ENCODE measurements at places on chromosomes 4 and X.

- no peak for DNase-seq
Observed at GRCh38 chr4:177660223-177660622, 218.0 kb upstream of the AGA start.

- no peak for DNase-seq
Observed at GRCh38 chr4:115159141-115159540, 45.7 kb upstream of the NDST4 start.

DNA sequence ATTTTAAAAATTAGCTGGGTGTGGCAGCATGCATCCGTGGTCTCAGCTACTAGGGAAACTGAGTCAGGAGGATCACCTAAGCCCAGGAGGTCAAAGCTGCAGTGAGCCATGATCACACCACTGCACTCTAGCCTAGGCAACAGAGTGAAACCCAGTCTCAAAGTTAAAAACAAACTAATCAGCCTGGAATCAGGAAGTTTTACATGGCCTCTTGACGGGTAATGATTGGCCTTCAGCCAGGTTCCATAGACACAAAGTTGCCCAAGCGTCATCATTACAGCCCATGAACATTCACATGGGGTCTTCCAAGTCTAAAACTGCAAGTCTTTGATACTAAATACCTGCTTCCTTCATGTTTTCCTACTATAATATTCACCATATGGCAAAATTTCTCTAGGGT is 10.0 kb upstream of the RGN start:
- no peak for DNase-seq

- DNase-seq: no peak
Observed at GRCh38 chr4:25928379-25929297, 14.6 kb downstream of the SMIM20 start.

- DNase-seq: no peak
Observed at GRCh38 chr4:172858731-172859230, 309.8 kb upstream of the GALNT7 start.

DNA sequence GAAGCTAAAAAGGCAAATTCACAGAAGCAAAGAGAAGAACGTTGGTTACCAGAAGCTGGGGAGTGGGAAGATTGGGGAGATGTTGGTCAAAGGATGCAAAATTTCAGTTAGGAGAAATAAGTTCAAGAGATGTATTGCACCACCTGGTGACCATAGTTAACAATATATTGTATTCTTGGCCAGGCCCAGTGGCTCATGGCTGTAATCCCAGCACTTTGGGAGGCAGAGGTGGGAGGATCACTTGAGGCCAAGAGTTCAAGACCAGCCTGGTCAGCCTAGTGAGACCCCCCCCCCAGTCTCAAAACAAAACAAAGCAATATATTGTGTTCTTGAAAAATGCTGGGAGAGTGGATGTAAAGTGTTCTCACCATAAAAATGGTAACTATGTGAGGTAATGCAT is 67.9 kb downstream of the TAB3 start:
- no peak for DNase-seq

DNA sequence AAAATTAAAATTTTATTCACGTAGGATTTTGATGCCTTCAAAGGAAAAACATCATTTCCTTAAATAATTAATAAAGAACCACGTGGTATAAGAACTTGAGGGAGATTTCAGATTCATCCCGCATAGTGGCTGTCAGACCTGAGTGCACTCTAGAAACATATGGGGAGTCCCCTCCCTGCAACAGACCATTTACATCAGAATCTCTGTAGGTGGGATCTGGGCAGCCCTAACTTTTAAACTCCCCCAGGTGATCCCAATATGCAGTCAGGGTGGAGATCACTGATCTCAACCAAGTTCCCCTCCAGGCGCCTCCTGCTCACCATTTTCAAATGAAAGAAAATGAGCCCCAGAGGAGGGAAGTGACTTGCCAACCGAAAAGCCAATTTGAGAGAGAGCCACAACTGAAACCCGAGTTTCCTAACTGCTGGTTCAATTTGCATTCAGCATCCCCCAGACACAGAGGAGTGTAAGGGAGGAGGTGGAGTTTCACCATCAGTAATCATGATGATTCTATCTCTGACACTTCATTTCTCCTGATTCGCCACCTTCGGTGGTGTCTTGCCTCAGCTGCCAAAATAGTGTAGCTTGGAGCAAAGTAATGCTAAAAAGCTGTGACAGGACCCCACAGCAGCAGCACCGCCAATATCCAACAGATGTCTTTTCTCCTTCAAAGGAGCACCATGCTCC is 11.4 kb downstream of the RNF150 start:
- no peak for DNase-seq

DNA sequence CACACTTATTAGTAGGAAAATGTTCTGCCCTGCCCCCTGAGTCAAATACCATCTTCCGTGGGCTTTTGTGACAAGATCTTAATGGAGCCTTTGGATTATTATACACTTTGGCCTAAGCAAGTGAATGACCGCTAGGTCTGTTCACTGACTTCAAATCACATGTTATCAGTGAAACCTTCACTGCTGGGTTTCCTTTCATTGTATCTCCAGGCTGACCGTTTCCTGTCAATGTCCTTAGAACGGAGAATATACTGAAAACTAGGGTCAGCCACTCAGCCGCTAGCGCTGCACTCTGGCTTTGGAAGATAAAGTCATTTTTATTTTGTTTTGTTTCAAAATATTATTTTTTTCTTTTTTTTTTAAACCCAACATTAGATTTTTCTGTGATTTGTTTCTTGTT is 107.0 kb upstream of the TLL1 start:
- no peak for DNase-seq

GRCh38 chr4:175306436-175306835 is 388.3 kb downstream of the ADAM29 start:
- DNase-seq: no peak

DNA sequence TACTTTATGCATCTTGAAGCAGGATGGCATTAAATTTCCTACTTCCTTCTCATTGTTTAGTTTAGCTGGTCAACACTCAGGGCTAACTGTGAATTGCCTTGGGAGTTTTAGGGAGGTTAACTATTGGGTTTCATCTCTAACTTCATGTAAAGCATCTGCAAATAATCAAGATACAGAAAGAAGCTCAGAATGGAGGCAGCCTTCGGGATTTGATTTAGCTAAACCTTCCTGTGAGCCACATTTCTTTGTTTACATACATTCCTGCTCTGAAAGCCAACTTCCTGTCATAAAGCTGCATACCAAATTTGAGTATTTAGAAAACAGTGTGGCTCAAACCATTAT is 131.7 kb upstream of the PCDH18 start:
- no peak for DNase-seq

DNA sequence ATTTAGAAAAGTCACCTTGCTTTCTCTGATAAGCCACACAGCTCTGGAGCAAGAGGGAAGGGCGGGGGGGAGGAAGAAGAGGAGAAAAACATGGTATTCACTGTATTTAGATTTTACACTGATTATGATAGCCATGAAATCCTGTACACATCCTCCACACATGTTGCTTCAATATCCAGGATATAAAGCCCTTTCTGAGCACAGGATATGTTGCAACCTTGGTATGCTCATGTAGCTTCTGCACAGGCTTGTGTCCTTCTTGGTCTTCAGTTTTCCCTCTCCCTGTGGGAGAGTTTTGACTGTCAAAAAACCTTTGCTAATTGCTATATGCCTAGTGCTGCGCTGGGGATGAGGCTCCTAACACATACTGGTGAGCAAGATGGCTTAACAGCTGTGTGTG is 61.9 kb upstream of the DAPP1 start:
- DNase-seq: no peak

DNA sequence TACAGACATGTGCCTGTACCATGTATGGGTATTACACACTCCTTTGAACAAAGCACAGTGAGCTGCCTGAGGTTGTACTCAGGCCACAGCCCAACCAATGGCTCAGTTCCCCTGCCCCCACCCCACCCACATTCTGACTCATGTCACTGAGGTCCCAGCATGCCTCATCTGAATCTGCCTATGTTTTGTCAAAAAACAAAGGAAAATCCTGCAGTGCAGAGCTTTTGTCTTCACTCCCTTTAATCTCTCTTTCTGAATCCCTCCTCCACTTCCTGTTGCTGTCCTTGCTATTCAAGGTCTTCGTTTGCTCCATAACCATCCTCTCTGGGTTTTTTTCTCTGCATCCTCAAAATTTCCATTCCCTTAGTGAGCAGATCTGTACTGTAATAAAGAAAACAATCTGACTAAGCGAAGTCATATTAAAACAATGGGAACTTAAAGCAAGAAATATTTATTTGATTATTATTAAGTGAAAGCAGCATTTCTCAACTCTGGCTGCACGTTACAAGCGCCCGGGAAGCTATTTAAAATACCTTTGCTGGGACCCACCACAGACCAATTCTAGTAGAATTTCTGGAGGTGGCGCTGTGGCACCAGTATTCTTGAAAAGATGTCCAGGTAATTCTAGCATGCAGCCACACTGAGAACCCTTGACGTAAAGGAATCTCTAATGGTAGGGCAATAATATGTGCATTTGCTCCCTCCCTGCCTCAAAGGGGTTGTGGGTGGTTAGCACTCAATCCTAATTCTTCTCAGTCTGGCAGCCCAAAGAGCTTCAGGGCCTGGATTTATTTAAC is 8.7 kb downstream of the GUCY2F start:
- peak; percentile 60 for DNase-seq

DNA sequence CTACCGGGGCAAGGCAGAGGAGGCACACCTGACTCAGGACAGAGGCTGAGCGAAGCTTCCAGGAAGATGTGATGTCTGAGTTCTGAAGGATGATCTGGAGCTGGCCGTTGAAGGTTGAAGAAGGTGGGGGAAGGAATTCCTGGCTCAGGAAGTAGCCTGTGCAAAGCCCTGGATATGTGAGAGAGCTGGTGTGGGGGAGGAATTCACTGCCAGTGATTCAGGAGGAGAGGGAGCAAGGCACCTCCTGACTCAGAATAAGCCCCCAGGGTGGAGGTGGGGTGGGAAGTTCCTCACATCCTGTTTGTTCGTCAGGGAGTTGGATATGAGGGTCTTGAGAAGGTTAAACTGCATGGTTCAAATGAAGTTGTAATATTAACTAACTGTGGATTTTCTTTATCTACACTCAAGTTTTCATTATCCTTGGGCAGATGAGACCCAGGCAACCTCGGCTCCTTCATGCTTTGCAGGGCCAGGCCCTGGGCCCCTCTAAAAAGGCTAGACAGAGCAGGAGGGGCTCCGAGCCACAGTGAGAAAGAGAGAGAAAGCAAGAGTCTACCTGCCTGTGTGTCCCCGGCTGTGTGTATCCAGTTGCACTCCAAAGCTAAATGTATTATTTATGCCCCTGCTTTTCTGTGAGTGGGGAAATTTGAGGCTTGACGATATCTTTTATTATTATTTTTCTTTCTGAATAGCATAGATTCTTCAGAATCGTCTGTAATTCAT is 7.1 kb downstream of the NHSL2 start:
- DNase-seq: peak; percentile 16

GRCh38 chr4:79267671-79268070 is 58.2 kb downstream of the NAA11 start:
- no peak for DNase-seq

GRCh38 chr4:185396724-185397385 is at the start of gene ANKRD37:
TSS of gene ANKRD37 (plus strand) at chr4:185396841. CDS start at chr4:185396924, 83 bp downstream.
- no peak for DNase-seq

- no peak for DNase-seq
Observed at GRCh38 chr4:118894034-118894433, 5.4 kb downstream of the SYNPO2 start.

DNA sequence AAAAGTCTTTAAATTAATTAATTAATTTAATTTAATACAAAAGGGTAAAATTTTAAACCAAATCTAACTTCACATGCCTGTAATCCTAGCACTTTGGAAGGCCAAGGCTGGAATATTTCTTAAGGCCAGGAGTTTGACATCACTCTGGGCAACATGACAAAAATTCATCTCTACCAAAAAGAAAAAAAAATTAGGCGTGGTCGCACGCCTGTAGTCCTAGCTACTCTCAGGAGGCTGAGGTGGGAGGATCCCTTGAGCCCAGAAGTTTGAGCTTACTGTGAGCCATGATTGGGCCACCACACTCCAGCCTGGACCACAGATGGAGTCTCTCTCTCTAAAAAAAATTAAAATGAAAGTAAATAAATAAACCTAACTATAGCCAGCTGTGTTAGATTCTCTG is 39.2 kb upstream of the ANTXR2 start:
- no peak for DNase-seq

- no peak for DNase-seq
Observed at GRCh38 chr4:76704133-76704881, 193.6 kb downstream of the SOWAHB start.

- no peak for DNase-seq
Observed at GRCh38 chr4:41709844-41710481, 38.6 kb downstream of the PHOX2B start.

- DNase-seq: no peak
Observed at GRCh38 chr4:44231006-44231405, 217.6 kb downstream of the KCTD8 start.

DNA sequence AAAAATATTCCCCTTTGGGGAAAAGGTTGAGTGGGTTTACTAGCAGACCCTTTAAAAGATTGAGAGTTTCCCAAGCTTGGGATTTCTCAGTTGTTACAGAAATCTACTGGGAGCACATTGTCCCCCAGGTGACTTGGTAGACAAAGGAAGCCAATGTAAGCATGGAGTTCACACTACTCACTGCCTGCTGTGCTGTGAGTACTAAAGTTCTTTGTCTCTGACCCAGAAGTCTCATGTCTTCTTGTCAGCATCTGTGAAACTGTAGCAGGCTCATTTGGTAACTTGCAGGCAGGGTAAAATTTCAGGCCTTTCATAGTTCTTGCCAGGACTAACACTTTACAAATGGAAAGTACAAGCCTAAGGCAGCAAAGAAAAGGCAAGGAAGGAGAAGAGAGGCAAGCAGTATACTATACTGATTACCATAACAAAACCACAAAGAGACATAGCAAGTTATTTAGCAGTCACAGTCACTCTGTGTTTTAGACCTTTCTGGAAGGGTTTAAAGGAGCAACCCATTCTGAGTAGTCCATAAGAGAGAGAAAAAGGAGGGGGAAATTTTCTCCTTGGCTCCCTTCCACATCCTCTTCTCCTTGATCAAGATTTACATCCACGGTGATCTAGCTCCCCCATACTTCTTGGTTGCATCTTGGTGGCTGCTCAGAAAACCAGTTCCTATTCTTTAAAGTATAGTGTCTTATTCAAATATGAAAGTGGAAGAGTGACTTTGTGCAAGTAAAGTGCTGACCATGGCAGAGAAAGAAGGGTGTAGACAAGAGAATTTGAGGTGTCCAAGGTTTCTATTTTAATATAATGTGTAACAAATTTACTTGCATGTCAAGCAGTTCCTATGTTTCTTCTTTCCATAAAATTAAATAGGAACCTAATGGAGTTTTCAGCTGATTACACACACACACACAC is 160.0 kb upstream of the PDE5A start:
- DNase-seq: no peak

DNA sequence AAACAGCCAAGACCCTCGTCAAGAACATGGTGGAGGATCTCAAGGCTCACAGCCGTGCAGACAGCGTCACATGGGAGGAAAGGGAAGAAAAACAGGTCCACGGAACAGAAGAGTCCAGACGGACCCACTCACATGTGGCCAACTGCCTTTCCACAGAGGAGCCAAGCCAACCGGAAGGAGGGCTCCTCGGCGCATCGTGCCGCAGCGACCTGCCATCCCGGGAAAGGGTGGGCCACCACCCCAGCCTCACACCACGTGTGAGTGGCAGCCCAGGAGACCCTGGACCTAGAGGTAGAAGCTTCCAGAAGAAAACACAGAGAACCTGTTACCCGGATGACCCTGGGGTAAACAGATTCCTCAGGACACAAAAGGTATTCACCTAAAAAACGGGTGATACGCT is 28.4 kb downstream of the CTBP1 start:
- DNase-seq: no peak

All from nephron progenitor cell (in vitro differentiated cells).